Hematopoietic multipotent progenitor cell treated with erythropoietin and hydrocortisone succinate and interleukin-3 and kit ligand, for 4 days (in vitro differentiated cells): ENCODE measurements at places on chromosomes 6 and 20.

DNA sequence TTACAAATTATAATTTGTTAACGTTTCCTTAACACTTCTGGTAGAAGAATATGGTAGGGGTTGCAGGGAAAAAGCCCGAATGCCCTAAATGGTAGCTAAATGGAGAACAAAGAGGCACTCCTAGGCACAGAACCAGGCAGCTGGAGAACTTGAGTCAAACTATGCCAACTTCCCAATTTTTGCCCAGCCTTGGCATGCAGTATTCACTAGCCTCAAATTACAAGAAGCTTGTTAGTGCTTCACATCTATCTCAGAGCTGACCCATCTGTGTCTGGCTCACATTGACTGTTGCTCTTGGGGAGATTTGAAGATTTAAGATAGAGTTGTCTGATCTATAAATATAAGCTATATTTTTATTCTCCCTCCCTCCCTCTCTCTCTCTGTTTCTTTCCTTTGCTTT, 19.4 kb upstream of the LRFN2 start:
- no peak for DNase-seq

- DNase-seq, result peak; percentile 61
Measured at GRCh38 chr20:60262967-60263603, 304.9 kb downstream of the CDH26 start.

- peak; percentile 52 for DNase-seq
Measured at GRCh38 chr6:149716181-149716963, 1.5 kb downstream of the LATS1 start.

DNA sequence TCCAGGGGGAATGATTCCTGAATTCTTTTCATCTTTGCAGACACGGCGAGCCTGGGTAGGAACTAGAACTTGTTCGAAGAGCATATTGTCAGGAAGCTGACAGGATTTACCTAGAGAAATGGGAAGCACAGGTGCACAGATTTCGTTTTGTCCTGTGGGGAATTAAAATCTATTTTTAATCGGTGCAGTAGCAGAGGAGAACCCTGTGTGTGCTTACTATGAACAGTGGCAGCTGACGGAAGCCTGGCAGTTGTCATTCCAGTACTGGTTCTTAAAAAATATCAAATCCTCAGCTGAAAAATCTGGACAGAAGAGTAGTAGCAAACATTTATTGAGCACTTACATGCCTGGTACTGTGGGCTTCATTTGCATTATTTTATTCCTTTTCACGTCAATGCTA, 609.0 kb downstream of the QKI start:
- DNase-seq, result no peak

GRCh38 chr6:71465096-71465495, 176.5 kb downstream of the OGFRL1 start:
- DNase-seq, result no peak

DNA sequence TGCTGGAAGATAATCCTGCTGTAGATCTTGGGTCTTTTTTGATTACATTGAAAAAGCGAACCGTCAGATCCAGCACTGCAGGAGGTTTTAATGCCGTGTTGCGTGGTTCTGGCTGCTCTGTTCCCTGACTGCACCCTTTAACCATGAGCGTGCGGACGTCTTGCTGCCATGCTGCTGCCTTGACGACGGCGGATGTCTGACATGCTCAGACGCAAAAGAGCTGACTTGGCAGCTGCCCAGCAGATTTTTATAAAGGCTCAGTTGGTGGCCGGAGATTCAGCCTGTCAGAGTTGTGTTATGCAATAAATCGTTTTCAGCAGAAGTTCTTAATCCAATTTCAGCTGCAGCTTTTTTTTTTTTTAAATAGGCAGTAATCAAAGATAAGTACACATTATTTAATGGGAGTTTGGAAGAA, 119.4 kb downstream of the JARID2 start:
- DNase-seq, result peak; percentile 96

GRCh38 chr6:33123732-33124524, 48.1 kb downstream of the HLA-DPB1 start:
- DNase-seq, result peak; percentile 83

- no peak for DNase-seq
Measured at GRCh38 chr6:57268294-57268640, 46.2 kb upstream of the RAB23 start.

GRCh38 chr6:44742201-44742600, 354.7 kb downstream of the CDC5L start:
- no peak for DNase-seq

DNA sequence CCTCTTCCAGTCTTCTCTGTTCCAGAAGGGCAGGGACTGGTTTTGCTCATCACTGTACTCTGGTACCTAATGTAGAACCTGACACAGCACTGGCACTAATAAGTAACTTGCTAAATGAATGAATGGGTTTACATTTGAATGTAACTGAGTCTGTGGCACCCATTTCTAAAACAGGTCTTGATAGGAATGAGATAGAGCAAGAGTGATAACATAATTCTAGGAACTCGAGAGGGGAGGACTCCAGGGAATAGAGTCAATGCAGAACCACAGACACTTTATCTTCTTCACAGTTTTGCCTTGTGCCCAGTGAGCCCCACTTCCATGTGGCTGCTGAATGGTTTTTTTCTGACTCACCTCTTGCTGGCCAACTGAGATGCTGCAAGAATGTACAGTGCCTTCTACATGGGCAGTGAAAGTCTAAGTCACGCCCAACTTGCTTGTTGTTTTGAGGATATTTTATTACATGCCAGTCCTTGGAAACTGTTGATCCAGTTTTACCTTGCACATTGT, 61.1 kb downstream of the TBC1D7 start:
- peak; percentile 65 for DNase-seq

GRCh38 chr20:33609504-33609903, 52.6 kb upstream of the C20orf144 start:
- no peak for DNase-seq

- DNase-seq, result no peak
Measured at GRCh38 chr20:21262812-21263211, 40.3 kb upstream of the XRN2 start.

- no peak for DNase-seq
Measured at GRCh38 chr6:74320715-74321114, 624.7 kb downstream of the CD109 start.

GRCh38 chr20:61691978-61692377, 373.7 kb downstream of the TAF4 start:
- DNase-seq, result no peak

DNA sequence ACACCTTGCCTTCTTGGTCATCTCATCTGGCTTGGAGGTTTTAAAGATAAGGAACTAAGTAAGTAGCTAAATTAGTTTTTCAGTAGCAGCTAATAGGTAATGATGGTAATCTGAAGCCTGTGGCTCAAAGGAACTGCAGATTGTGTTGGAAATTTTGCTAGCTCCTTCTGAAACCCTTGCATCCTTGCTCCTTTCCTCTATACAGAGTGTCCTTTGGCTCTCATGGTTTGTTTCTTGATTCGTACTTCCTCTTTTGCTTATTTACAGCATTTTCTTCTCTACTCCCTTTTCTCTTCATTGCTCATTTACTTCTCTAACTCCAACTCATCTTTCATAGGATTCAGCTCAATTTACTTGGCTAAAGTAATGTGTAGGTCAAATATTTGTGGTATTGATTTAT, 19.0 kb downstream of the LRRC1 start:
- peak; percentile 32 for DNase-seq

GRCh38 chr20:51385646-51386530, 156.6 kb downstream of the NFATC2 start:
- DNase-seq, result peak; percentile 67

DNA sequence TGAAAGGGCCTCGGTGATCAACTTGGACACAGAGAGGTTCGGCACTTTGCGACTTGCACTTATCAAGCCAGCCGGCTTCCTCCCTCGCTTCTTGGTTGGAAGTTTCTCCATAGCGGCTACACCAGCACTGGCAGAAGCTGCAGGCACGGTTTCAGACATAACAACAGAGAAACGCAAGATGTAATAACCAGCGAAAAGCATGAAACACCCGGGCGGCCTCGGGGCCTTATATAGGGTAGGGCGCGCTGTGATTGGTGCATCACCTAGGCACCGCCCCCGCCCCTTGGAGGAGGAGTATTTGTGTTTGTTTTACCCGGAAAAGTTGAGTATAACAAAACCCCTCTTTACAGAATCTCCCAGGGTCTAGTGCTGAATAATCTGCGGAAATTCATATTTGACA, 20.7 kb downstream of the HFE start:
- DNase-seq, result no peak

DNA sequence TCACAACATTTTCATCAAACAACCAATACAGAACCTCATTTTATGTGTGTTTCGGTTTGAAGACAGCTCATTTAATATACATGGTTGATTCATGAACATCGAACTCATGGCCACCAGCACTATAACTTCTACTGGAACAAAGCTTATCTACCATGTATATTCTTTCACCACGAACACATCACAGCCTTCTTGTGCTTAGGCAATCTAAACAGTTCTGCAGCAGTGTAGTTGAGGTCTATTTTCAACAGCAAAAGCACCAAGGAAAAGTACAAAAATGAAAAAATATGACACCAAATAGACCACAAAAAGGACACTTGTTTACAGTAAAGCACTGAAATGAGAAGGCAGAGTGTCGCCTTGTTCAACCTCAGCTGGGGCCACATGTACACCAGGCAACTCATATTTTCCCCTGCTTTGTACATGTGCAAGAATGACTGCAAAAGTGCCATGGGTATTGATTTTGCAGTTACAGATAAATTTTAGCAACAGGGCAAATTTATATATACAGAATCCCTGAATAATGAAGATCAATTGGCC, 25.8 kb upstream of the KCNK5 start:
- no peak for DNase-seq

GRCh38 chr6:43181621-43181941, 415 bp upstream of the CUL9 start:
- DNase-seq, result no peak

DNA sequence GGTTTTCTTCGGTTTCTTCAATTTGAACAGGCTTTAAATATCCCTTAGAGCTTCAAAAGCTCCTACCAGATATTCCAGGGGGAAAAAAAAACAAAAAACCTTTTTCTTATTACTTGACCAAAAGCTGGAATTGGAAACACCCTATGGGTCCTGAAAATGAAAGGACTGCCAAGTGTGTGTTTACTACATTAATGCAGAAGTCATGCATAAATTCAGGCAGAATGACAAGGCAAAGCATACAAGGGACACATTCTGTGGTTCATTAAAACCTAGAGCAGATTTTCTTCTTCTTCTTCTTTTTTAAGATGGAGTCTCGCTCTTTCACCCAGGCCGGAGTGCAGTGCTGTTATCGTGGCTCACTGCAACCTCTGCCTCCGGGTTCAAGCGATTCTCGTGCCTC, 119.1 kb downstream of the GMDS start:
- DNase-seq, result peak; percentile 66

DNA sequence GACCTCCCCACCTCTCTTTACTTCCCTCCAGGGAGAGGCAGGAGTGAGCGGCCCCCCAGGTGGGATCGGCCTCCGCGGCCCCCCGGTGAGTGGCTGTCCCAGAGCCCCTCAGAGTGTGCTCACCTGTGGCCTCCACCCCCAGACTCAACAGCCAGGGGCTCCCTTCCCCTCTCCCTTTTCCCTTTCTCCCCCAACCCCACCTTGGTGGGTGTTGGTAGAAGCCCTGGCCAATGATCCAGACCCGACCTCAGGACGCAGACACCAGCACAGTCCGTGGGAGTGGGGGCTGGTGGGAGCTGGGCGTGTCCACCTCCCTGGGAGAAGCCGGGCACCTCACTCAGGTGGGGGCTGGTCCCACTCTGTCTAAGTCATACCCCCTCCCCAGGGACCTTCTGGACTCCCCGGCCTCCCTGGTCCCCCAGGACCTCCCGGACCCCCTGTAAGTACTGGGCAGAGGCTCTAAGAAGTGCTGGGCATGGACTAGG, 4.9 kb downstream of the COL9A3 start:
- no peak for DNase-seq

DNA sequence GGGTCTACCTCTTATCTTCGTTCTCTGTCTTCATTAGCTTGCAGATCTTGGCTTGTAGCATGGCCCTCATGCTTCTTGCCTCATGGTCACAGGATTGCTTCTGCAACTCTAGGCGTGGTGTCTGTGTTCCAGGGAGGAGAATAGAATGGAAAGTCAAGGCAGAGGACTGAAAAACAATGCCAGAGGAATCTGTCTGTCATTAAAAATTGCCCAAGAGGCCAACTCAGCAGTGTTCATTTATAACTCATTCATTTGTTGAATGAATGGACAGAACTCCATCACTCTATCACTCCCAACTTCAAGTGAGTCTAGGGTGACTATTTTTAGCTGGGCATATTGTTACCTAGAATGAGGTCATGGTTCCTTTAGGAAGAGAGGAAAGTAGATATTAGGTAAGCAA, 179.6 kb downstream of the UST start:
- no peak for DNase-seq

GRCh38 chr20:21272279-21272678, 30.9 kb upstream of the XRN2 start:
- DNase-seq, result no peak

GRCh38 chr6:37150314-37150713, 19.6 kb upstream of the PIM1 start:
- no peak for DNase-seq

- no peak for DNase-seq
Measured at GRCh38 chr6:160999516-160999915, 7.9 kb downstream of the MAP3K4 start.

GRCh38 chr6:139920776-139921100, 546.3 kb upstream of the CITED2 start:
- no peak for DNase-seq

GRCh38 chr20:22916021-22916842, 118.9 kb upstream of the SSTR4 start:
- DNase-seq, result no peak

- DNase-seq, result peak; percentile 4
Measured at GRCh38 chr20:22379472-22379871, 204.9 kb downstream of the FOXA2 start.

DNA sequence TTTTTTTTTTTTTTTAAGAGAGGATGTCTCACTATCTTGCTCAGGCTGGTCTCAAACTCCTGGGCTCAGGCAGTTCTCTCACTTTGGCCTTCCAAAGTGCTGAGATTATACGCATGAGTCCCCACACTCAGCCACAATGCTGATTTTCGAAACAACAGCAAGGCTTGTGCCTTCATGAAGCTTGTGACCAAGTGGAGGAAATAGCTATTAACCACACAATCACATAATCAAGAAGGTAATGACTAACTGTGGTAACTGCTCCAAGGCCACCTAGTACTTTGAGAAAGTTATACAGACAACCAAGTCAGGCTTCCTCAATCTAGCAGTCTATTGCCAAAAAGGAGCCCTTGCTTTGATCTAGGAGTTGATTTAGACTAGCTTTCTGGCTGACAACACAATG, 46.3 kb downstream of the SOD2 start:
- peak; percentile 48 for DNase-seq

DNA sequence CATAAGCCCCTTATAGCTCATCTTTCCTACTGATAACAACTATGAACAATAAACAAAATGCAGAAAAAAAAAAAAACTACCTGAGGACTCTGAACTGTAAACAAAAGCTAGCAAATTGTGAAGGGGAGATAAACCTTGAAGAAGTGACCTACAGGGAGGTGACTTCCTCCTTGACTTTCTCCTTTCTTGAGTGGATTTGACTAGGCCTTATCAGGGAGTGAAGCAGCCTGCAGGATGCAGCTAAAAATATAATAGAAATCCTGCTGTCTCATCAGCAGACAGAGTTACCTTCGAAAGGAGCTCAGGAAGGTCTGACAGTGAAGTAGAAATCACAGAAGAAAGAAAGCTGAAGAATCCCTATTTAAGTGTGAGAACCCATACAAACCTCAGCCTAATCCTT, 322.0 kb upstream of the HTR1E start:
- DNase-seq, result no peak
